ENCODE measurements at places on chromosomes 3 and 15. TPM values are rescaled to one million over a fixed set of nuclear protein-coding genes. Genes with fewer than 3 reads are reported as not detected.

Gene CASR
- total RNA-seq: not detected

Gene DNAH1
- 0.99 TPM for total RNA-seq

Gene GATM
- total RNA-seq: 2.2 TPM

Gene TPRA1
- total RNA-seq: 50.7 TPM

Gene RARB
- 10.2 TPM for total RNA-seq

Gene GRK7
- total RNA-seq: not detected

Gene GHSR
- not detected for total RNA-seq

Gene SYNPR
- total RNA-seq: not detected

Gene CAND2
- 0.40 TPM for total RNA-seq

Gene NMNAT3
- total RNA-seq: 2.4 TPM

Gene IMPG2
- total RNA-seq: not detected

Gene GALNT15
- total RNA-seq: not detected

Measured in A549 treated with RU486 at 1 μM for 4 hours (cell line).